ENCODE measurements at places on chromosomes 1 and 21.

GRCh38 chr1:999725-1000356 is at the start of gene HES4:
Gene HES4 (minus strand): TSS chr1:1000097. CDS start chr1:999973, 124 bp downstream.
- peak; percentile 94 for DNase-seq

DNA sequence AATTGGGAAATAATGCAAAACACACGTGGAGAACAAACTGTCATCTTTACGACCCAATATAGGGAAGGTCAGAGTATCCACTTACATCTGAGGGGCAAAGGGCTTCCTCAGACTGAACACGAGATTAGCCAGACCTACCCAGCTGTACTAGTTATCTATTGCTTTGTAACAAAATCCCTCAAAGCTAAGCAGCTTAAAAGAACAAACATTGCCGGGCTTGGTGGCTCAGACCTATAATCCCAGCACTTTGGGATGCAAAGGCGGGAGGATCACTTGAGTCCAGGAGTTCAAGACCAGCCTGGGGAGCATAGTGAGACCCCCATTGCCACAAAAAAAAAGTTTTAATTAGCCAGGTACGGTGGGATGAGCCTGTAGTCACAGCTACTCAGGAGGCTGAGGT is 262.8 kb downstream of the LTN1 start:
- no peak for DNase-seq

- no peak for DNase-seq
These were observed 15.1 kb downstream of the WDR4 start for GRCh38 chr21:42864286-42864685.

DNA sequence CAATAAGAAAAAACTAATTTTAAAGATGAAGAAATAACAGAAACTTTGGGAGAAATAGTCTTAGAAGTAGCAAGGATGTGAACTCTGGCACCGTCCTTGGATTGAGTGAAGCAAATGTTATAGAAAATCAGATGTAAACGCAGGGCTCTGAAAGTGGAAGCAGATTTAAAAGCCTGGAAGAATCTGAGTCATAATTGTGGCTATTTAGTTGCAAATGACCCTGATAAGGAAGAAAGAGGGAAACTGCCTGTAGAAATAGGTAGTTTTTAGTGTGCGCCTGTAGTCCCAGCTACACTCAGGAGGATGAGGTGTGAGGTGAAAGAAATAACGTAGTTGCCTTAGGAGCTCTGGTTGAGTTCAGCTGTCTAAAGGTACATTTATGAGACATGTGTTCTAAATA is 101.0 kb downstream of the NGF start:
- no peak for DNase-seq

- DNase-seq = peak; percentile 39
These were observed 11.7 kb downstream of the UBE2G2 start for GRCh38 chr21:44789880-44790279.

GRCh38 chr1:51048670-51049069 is 53.4 kb upstream of the C1orf185 start:
- DNase-seq = no peak

Data from fibroblast of skin of right biceps (primary cell).